ENCODE measurements at places on chromosomes 7 and 10.

GRCh38 chr7:108308903-108309302 lies 147.3 kb downstream of the NRCAM start:
- no peak for DNase-seq

DNA sequence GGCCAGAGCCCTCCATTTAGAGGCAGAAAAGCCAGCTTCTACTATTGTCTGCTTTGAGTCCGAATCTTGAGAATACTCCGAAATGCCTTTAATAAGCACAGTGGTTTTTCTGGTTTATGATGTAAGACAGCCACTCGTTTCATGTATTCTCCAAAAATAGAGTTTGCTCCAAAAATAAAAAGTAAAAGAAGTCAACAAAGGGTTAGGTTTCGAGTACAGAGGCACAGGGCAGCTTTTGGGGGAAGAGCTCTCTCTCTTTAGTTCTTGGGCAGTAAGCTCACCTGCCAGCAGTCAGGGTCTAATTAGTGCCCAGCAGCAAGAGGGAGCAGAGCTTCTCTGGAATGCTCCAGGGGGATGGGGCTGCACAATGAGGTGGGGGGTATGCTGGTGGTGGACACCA lies 20.2 kb downstream of the CREB3L2 start:
- no peak for DNase-seq

DNA sequence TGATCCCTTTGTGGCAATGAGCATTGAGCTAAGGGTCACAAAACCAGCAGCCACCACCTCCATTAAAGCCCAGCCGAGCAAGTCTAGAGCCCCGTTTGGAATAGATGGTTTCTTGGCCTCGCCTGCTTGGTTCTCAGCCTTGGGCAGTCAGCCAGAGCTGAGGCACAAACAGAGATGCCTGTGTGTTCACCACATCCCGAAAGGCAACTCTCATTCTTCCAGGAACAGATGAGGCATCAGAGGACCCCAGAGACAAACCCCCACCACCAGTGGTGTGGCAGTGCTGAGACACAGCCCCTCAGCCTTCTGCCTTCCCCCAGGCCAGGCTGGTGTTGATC lies 203.3 kb upstream of the ZMIZ1 start:
- DNase-seq: no peak

DNA sequence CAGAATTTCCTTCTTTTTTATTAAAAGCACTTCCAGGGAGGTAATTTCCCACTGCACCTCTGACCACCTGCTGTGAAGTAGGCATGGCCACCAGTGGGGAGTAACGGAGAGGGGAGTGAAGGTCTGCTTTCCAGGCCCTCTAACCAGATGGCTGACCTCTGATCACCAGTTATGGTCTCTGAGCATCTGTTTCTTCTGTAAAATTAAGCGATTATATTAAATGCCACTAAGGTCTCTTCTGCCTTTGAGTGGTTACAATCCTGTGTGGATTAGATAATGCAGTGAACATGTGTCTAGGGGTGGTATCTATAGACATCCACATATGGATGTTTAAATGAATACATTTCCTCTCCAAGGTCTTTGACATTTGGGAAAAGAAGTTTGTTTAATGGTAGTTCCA lies 199.6 kb downstream of the HERPUD2 start:
- DNase-seq: no peak

DNA sequence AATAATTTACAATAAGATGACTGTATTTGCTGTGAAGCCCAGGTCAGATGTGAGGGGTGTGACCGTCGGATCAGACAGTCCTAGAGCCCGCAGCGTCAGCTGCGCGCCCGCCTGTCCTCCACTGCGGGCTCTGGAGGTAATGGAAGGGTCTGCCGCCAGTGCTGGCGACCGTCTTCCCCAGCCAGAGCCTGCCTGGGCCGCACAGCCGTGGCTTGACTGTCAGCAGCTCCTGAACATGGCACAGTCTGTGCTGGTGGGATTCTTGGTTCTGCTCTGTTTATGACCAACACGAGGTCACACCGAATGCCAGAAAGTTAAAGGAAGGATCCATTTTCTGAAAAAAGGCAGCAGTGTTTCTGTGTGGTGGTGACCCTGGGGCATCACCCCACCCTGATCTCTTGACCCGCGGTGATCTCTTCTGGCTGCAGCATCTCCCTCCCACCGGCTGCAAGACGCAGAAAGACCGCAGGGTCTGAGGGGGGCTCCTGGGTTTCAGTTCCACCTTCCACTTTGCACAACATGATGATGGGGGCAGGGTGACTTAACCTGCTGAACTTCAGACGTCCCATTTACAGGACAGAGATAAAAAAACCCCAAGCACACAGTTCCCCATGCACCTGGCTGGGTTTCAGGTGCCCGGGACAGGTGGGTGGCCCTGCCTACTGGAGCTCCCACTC lies 103.7 kb downstream of the DNAJB6 start:
- DNase-seq: no peak

DNA sequence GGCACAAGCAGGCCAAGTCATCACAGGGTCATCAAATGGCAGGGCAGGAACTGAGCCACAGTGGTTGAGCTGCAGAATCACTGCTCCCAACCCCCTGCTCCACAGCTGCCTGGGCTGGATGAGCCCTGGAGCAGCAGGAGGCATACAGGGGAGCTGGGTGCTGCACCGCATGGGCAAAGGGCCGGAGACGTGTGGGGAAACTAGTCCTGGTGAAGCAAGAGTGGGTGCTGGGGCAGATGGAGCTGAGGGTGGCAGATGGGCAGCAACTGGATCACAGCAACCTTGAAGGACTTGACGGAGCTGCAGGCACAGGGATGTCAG lies 16.0 kb upstream of the VOPP1 start:
- no peak for DNase-seq

DNA sequence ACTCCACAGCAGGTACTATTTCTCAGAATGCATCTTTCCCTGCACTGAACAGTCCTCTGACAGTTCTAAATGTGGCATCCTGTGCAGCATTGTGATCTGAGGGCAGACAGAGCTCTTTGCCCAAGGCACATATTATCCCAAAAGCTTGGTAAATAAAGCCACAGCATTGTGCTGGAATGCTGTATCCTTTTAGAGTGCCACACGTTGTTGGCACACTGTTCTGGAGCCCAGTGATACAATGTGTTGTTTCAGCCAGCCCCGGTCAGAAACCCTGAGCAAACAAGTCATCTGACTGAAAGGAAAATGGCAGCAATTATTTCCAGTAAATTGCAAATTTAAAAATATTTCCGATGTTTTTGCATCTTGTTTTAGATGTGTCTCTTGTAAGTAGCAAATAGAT lies 45.4 kb downstream of the NAMPT start:
- DNase-seq: no peak

GRCh38 chr7:33813331-33813730 lies 92.0 kb upstream of the BMPER start:
- no peak for DNase-seq

- no peak for DNase-seq
Measured at GRCh38 chr7:13034693-13035092, 347.3 kb downstream of the ARL4A start.

GRCh38 chr7:149683181-149683580 lies 90.2 kb downstream of the ZNF467 start:
- no peak for DNase-seq

GRCh38 chr10:89574368-89574767 lies 39.0 kb upstream of the SLC16A12 start:
- DNase-seq: no peak

DNA sequence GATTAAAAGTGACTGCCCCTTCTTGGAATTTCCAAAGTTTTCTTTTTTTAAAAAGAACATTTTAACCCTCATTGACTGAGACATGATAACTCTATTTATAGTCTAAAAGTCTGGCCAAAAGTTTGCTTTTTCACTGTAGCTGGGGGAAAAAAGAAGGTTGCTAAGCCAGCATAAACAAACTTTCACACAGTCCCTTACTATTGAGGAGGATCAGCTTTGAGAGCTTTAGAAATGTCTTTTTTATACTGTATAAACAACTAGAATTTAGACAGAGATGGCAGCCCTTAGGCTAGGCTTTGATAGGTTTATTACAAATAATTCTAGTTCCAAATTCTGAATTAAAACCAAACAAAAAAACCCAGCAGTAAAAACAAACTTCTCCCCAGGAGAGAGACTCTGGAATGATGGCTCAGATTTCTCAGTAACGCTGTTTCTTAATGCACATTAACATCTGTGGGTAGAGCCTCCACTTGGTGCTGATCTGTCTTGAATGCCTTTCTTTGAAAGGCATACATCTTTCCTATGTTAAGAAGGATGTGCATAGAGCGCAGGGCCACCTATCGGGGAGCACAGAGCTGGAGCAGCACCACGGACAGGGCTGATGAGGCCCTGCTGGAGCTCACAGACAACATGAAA lies 100.9 kb upstream of the PDLIM1 start:
- no peak for DNase-seq

GRCh38 chr7:87032604-87033339 lies 26.7 kb downstream of the ELAPOR2 start:
- DNase-seq: no peak

DNA sequence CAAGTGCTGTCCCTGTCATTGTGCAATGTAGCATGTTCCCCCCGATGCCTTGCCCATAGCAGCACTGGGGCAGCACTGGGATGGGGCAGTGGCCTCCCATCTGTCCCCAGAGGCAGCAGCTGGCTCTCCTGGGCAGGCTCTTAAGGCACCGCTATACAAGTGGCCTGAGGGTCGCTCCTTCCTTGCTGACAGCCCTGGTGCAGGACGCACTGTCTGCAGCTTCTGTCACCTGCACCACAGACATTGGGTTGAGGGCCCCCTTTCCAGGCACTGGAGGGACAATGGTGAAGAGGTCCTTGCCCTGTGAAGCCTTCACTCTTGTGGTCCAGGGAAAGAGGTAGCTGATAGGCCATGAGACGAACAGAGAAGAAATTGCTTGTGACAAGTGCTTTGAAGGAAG lies 10.6 kb downstream of the CPSF4 start:
- DNase-seq: no peak

GRCh38 chr10:22539579-22540298 lies 174.6 kb downstream of the PIP4K2A start:
- DNase-seq: no peak

- no peak for DNase-seq
Measured at GRCh38 chr10:49106451-49106850, 8.9 kb downstream of the VSTM4 start.

Data from CD4-positive, alpha-beta T cell (primary cell).